CD4-positive, alpha-beta T cell treated with Interleukin-15 for 4 hours (primary cell): ENCODE measurements at places on chromosomes 1 and 21.

DNA sequence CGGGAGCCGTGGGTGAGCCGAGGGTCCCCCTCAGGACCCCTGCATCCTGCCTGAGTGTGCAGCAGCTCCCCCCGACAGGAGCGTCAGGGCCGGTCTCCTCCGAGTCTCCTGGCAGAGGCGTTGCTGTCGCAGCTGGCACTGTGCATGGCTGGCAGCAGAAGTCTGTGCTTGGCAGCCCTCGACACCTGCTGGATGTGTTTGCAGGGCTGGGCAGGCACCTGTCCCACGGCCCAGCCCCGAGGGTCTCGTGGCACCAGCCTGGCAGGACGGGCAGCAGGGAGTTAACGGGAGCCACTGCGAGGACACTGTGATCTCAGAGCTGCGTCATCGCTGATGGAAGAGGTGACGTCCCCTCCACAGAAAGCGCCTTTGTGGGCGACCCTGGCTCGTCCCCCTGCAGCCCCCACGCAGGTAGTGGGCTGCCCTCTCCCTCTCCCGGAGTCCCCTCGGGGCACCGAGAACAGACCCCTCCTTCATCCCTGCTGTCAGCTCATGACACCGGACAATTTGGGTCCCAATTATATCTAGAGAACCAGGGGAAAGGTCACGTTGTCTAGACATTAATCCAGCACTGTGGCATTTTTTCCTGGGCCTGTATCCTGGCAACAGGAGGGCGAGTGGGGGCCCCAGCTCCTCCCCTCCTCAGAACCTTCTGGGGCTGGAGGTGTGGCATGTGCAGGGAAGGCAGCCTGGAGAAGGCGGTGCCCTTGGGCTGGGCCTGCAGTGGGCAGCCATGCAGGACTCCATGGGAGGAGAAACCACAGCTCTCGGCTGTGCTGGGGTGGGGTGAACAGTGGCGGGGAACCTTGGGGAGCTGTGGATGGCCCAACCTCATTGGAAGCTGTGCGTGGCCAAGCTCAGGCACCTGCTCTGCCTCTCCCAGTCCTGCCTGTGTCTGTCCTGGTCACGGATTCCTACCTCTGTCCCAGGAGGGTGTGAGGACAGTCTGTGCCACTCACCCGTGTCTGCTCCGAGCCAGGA lies 15.4 kb downstream of the COL18A1 start:
- no peak for DNase-seq

GRCh38 chr1:207898836-207899235 lies 12.1 kb downstream of the CD34 start:
- DNase-seq = no peak

GRCh38 chr1:2042830-2043773 lies 7.1 kb upstream of the PRKCZ start:
- DNase-seq = no peak

GRCh38 chr21:24025101-24025500 lies 1582.2 kb downstream of the MRPL39 start:
- DNase-seq = no peak

- DNase-seq = no peak
Measured at GRCh38 chr1:154988058-154988954, 5.1 kb upstream of the LENEP start.

GRCh38 chr1:183810121-183810520 lies 5.2 kb downstream of the RGL1 start:
- no peak for DNase-seq

DNA sequence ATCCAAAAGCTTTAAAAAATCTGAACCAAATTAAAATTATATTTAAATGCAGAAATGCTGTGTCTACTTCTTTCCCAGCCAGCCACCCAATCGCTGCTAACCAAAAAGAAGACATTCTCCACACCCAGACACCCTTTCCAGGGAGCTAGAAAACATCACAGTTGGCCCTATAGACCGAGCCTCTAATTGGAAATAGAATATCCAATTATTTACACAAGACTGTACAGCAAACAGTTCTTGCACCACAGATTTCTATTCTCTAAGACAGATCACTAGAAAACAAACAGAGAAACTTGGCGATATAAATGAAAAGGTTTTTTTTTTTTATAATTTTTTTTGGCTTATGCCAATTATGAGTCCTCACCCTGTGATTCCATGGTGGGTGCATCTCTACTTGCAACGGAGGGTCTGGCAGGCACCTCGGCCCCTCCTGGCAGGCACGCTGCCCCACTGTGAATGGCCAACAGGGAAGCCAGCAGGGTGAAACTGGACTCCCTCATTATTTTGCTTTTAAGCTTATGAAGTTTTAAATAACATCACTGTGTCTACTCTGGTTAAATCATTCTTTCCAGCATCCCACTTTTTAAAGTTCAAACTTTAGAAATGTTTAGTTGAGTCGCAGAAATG lies 29.2 kb downstream of the BCAR3 start:
- no peak for DNase-seq

- DNase-seq = no peak
Measured at GRCh38 chr21:35921471-35921870, 138.9 kb downstream of the SETD4 start.

DNA sequence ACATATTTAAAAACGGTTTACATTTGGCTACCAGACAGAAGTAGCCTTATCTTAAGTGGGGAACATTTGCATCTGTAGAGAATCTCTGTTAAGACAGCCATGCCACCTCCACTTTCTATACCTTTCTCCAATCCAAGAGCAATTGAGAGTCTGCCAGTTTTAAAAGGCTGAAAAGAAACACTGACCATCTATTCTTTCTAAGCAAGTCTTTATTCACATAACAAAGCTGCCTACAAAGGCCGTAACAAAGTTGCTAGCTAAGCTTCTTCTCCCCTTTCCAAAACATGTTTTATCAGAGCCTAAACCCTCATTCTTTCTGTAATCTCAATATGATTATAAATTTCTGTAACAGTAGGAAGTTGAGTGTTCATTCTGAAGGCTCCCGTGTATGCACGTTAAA lies 1078.3 kb downstream of the NCAM2 start:
- no peak for DNase-seq

DNA sequence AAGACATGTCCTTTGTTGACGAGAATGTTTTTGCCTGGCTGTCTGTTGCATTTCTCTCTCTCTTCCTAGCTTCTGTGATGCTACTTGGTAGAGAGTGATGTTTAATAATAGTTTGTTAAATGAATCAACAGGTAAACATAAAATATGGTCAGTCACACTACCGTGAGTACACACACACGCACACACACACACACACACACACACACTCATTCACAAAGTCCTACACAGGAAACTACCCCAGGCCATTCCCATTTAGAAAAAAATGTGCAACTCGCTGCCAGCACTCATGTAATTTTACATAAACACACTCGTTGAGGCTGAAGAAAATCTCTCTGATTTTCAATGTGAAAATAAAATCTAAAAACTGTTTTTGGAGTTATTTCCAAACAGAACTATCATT lies 38.7 kb downstream of the RUNX1 start:
- DNase-seq = no peak

DNA sequence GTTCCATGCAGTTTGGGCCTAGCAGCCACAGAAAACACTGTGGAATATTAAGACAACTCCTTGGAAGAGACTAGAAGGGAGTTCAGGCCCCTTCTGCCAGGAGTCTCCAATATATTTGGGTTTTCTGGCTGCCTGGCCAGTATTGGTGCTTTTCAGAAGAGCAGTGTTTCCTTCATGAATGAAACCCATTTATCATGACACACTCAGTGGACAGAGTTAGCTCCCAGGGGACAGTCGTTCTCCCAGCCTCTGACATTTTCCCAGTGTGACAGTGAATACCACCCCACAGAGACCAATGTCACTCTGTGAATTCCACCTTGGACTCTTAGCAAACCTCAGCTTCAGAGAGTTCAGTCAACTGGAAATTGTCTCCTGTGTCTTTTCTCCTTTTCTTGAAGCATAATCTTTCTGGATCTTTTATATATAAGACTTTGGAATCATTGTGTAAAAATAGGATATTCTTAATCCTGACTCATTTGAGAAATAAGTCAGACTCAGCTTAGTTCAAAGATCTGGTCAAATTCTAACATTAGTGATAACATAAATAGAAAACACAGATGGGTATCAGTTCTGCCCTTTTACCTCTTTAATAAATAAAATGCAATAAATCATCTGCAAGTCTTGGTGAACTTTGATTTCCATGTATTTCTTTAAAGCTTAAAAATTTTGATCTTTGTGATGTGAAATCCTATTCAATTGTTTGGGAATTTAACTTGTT lies 40.4 kb downstream of the GNG12 start:
- no peak for DNase-seq
